ENCODE measurements at places on chromosomes 3 and 15.

DNA sequence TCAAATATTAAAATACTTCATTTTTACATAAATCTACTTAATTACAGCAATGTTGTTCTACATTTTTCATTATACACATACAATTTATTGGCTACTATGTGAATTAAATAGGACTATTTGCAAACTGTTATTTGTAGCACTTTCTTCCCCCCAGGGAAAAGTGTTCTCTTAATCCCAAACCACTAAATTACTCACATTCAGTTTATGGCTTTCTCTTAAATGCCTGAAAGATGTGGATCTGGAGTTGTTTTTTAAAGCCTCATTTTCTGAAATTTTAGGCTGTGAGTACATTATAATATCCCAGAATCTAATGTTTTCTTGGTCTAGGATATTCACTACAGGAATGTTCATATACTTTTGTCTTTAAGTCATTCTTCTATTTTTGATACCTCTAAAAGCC lies 32.7 kb downstream of the PRTG start:
- no peak for DNase-seq

DNA sequence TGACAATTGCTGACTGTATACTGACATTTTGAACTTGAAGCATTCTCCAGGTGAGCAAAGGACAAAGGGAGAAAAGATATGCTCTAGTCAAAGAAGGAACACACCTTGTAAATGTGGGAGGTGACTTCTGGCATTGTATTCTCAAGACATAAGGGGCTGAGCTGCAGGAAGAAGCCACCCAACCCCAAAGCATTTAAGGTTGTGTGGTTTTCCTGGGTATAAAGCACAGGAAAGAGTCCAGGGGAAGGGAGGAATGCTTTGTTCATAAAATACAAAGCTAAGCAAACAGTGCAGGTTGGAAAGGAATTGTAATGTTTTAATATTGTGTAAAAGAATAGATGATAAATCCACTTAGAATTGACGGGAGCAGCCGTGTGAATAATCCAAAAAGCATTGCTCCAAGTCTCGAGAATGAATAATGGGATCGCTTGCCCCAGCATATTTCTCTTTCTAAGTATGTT lies 102.4 kb upstream of the LRIG1 start:
- DNase-seq: no peak

DNA sequence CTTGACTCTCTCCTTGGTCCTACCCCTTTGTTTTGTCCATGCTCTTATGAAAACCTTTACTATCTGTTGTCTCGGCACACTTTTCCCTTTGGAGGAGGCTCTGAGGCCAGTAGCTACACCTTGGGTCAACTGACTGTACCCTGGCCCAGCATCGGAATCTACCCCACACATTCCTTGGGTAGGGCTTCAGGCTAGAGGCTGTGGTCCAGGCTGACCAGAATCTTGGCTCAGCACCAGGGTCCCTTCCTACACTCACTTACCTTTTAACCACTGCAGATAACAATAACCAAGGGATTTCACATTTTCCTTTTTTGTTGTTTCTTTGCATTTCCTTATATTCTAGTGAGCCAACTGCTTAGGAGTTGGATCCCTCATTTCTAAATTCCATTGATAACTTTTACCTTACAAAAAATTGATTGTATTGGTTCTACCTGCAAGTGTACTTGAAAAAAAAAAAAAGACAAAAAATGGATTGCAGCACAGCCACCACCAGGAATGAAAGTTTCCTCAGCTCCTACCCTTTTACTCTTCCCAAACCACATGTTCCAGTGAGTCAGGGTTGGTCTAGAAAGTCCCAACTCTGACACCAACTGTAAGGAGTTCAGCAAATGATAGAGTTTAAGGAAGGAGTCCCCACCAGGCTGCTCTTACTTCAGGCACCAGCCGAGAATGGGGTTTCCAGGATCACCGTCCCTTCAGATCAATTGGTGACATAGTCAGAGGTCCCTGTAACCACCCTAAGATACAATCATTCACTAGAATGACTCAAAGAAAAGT lies 95.6 kb downstream of the FBLN2 start:
- DNase-seq: no peak

DNA sequence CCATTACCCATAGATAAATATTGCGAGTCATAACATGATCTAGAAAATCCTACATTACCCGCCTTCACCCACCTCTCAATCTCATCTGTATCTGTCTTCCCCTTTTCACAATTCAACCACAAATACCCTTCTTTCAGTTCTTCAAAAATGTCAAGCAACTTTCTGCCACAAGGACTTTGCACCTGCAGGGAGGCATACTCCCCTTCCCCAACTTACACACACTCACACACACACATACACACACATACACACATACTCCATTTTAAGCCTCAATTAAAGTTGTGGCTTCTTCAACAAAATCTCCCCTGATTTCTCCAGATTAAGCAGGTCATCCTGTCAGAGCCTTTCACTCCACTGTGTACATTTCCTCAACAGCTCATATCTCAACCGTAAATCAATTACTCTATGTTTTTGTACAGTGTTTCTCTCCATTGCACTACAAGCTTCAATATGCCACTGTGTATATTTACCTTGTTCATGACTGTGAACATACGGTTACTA lies 33.1 kb upstream of the CCDC50 start:
- no peak for DNase-seq

DNA sequence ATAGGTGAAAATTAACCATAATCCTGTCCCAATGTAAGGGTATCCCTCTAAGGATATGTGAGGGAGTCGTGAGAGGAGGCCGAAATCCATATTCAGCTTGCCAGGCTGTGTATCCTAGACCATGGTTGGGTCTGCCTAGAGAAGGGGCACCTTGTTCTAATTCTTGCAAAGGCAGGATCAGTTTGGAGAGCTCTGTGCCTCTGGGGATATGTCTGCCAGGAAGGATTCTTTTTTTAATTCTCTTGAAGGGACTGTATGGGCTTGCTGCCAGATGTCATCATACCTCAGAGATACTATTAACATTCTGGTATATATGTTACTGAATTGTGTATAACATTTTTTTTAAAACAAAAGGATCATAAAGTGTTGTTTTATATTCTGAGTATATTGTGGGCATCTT lies 2.4 kb downstream of the ATP1B3 start:
- DNase-seq: no peak

- DNase-seq: no peak
These were observed 465.1 kb downstream of the ERC2 start for GRCh38 chr3:56003129-56003528.

- no peak for DNase-seq
These were observed 27.8 kb downstream of the DPH3 start for GRCh38 chr3:16236856-16237393.

- DNase-seq: no peak
These were observed 88.2 kb downstream of the SERPINI1 start for GRCh38 chr3:167823738-167824137.

DNA sequence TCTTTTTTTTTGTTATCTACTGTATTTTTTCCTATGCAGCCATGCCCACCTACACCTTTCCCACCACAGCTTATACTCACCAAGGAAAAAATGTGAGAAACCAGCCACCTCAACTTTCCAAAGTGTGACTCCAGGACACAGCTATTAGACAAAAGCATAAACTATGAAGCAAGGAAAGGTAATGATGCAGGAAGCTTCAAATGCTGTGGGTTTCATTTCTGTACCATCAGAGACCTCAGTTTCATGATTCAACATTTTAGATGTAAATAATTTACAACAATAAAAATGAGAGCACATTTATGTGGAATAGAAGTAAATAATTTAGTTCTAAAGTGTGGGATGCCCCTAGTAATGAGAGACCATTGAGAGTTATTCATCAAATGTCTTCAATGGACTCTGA lies 115.1 kb downstream of the CDIN1 start:
- DNase-seq: no peak

- no peak for DNase-seq
These were observed 139.1 kb upstream of the BNIP2 start for GRCh38 chr15:59828263-59828662.

DNA sequence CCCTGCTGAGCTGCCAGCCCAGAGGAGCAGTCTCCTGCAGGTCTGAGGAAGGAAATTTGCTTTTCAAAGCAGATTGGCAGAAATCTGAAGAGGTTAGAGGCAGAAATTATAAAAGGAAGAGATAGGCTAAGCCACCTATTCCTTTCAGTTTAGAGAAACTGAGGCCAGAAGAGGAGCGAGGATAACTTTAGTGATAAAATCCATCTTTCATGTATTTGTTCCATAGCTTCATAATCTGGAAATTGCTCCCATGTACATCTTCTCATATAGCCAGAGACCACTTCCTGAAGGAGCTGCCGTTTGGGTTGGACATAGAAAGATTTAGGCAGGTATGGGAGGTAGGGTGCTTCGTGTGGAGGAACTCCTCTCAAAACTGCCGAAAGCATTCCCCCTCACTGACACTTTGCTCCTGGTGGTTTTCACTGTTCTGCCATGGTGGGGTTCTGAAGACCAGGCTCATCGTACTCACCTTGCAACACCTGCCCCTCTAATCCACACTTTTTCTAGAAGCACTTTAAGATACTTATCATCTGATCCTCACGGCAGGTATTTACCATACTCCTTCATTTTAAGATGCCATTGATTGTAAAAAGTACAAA lies 670 bp upstream of the ACAP2 start:
- DNase-seq: no peak

DNA sequence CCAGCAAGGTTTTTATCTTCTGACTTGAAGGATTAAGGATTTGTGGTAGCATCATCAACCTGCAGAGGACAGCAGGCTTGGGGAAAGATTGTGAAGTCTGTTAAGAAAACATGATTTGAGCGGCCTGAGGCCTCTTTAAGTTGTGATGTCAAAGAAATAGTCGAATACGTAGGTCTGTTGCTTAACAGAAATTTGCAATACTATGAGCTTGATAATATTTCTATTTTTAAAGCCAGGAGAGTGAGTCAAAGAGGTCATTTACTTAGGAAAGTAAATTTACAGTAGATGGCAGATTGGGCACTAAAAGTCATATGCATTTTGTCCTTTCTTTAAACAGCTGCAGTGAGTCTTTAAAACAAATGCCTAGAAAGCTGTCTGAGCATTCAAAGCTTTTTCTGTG lies 336.3 kb downstream of the DIPK2A start:
- DNase-seq: no peak

- no peak for DNase-seq
These were observed 52.7 kb downstream of the NFKBIZ start for GRCh38 chr3:101902041-101902440.

- DNase-seq: no peak
These were observed 871.8 kb upstream of the NR2F2 start for GRCh38 chr15:95458721-95459120.

GRCh38 chr15:57054204-57054750 lies 135.8 kb downstream of the TCF12 start:
- DNase-seq: no peak

GRCh38 chr3:42263354-42264346 lies 2.3 kb downstream of the CCK start:
- DNase-seq: no peak

GRCh38 chr3:114608293-114608692 lies 314.5 kb downstream of the TIGIT start:
- DNase-seq: no peak

GRCh38 chr3:30286007-30286669 lies 320.3 kb upstream of the TGFBR2 start:
- DNase-seq: no peak

DNA sequence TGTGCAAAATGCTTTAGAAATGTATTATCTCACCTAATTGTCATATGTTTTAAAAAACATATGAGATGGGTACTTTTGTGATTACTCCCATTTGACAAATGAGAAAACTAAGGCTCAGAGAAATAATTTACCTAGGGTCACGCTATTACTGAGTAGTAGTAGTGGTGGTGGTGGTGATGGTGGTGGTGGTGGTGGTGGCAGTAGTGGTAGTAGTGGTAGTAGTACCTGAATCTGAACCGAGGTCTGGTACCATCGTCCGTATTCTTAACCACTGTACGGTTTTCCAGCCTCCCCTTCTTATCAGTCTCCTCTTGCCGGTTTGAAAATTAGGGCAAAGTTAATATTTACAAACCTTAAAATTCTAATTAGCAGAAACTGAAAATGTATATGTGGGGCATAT lies 102.4 kb downstream of the KLHL25 start:
- DNase-seq: no peak

GRCh38 chr3:18656866-18657265 lies 231.7 kb upstream of the SATB1 start:
- DNase-seq: no peak

DNA sequence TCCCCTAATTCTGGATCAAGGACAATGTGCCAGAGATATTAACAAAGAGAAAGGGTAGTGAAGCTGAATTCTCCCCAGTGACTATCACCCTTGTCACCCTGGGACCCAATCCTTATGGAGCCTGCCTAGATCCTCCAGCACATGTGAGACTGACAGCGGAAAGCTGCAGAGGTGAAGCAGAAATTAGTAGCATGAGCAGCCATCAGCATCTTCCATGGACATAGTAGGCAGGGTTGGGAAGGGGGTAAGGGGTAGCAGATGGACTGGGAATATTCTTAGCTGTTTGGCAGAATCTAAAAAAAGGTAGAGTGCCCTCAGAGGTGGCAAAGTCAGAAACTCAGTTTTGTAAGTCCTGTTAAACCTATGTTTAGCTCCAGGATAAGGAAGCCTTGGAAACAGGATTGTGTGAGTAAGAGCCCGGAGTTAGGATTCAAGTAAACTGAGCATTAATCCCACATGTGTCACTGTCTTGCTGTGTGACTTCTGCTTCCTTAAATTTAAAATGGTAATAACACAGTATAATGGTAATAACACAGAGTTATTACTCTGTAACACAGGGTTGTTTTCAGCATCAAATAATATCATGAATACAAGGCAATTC lies 14.5 kb downstream of the GOLIM4 start:
- DNase-seq: no peak

GRCh38 chr3:124627501-124627908 lies 102.7 kb upstream of the UMPS start:
- no peak for DNase-seq

DNA sequence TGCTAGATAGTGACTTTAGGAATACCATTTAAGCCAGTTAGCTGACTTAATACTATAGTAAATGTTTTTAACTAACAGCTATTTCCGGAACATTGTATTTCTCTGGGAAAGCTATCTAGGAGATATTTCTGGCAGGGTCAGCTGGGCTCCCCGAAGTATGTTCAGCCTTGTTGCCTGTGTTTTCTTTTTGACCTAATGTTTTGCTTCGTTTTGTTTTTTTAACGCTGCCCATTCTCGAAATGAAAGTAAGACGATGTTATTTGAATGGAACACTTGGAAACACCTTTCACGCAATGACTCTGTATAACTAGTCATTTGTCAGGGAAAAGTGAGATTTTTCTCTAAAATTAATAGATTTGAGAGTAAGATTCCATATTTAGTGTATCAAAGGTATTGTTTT lies 702.9 kb upstream of the NAALADL2 start:
- DNase-seq: no peak

DNA sequence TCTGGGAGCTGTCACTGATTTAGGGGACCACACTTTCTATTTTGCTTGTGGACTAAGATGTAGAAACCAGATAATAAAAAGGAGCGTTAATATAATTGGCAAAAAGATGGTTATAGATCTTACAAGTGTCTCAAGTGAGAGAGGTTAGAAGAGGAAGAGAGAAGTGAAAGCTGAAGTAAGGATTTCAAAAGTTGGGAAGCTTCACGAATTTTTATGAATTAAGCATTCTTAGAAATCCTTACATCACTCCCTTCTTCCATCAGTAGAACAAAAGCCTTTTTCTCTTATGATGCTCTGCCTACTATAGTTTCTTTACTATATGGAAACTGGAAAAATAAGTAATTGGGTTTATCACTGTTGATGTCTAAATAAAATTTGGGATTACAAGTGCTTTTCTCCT lies 146.5 kb downstream of the FNDC3B start:
- DNase-seq: no peak

GRCh38 chr15:45167631-45168205 lies 20.0 kb downstream of the SHF start:
- DNase-seq: no peak

Data from nucleus accumbens (tissue), 56 donors.